ENCODE measurements at places on chromosomes 5 and 9.

DNA sequence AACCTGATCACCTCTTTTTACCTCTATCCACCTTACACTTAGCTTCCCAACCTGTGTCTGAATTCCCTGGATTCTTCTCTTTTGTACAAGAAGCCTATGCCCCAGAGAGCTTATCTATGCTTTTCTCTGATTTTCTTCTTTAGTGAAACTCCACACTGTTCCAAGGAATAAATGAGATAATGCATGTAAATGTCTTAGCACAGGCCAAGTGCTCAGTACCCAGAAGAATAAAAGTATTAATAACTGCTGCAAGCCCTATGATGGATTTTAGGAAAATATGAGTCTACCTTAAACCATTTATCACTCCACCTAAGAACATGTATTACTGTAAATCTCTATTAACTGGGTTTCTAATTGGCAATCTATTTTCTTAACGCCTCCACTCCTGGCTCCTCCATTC lies 168.5 kb upstream of the TNC start:
- no peak for DNase-seq

GRCh38 chr9:88954066-88954465 lies 37.2 kb upstream of the S1PR3 start:
- peak; percentile 79 for DNase-seq

DNA sequence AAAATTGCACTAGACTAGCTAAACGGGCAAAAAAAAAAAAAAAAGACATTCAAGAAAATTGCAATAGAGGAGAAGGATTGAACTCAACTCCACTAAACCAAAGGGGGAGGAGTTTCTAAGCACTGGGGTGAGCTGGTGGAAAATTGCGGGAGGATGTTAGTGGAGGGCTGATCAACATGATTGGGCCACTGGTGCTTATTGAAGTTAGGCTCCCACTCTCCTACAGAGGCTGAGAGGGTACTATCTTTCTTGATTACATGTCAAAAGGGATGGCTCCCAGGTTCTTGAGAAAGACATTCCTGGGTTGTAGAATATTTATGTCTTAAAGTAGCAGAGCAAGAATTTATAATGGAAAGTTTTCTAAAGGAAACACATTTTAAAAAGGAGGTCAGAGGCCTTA lies 38.0 kb downstream of the CAMK4 start:
- DNase-seq: no peak

DNA sequence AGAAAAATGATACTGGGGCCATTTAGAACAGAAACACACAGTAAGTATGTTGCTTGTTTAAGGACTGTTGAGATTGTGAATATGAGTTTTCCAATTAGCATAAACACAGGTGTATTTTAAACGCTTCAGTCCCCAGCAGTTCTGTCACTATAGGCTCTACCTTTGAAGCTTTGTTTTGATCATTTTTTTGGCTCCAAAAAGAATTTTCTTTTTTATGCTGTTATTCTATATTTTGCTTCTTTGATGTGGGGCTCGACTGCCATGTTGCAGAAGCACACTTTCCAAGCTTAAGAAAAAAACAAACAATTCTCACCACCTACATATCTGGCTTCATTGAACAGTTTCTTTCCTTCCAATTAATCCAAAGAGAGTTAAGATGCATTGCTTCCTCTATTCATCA lies 131.0 kb upstream of the DMAC1 start:
- DNase-seq: no peak

- no peak for DNase-seq
These were observed 23.1 kb downstream of the ANP32B start for GRCh38 chr9:98006127-98006796.

GRCh38 chr5:117131048-117131679 lies 556.5 kb upstream of the SEMA6A start:
- no peak for DNase-seq

- DNase-seq: no peak
These were observed 4.1 kb upstream of the BBLN start for GRCh38 chr9:128155736-128156500.

DNA sequence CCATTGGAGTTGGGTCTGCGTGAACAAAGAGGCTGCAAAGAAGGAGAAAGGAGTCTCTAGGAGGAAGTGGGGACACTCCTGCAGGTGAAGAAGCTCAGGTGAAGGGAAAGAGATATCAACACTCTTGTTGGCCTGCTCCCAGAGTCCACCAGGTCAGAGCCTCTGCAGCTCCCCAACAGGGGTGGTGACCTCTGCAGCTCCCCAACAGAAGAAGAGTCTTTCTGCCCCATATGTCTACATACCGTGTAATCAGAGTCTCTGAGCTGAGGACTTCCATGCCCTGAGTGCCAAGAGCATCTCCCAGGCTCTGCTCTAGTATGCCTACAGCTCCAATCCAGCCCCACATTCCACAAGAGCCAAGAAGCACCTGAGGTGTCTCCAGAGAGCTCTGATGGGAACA lies 67.4 kb upstream of the TRPC7 start:
- no peak for DNase-seq

- no peak for DNase-seq
These were observed 45.7 kb upstream of the HAND1 start for GRCh38 chr5:154523709-154524108.

DNA sequence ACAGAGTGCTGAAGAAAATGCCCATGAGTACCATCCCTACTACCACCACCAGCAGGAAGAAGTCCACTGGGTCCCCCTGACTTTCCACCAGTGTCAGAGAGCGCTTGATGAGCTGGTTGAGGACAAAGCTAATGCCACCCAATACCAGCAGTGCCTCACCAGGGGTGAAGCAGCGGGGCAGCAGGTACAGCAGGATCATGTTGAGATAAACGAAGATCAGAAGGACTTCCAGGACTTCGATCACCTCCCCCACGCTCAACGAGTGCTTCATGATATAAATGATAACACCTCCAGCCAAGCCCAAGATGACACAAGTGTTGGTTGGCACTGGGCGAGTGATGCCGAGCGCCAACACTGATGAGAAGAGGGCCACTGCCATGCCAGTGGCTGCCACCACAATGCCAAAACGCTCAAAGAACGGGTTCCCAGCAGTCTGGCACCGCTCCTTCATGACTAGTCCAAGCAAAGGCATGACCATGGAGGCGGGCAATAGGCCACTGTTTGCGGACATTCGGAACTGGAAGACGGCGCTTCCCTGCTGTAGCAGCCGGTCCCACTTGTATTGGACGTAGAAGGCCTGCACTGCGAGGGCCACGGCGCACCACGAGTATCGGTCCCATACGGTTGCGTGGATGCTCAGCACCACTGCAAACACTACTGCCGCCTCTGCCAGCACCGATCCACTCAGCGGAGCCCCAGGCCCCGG lies 679 bp downstream of the DOLK start:
- DNase-seq: no peak

GRCh38 chr5:59832577-59833301 lies 60.8 kb downstream of the PDE4D start:
- DNase-seq: no peak

DNA sequence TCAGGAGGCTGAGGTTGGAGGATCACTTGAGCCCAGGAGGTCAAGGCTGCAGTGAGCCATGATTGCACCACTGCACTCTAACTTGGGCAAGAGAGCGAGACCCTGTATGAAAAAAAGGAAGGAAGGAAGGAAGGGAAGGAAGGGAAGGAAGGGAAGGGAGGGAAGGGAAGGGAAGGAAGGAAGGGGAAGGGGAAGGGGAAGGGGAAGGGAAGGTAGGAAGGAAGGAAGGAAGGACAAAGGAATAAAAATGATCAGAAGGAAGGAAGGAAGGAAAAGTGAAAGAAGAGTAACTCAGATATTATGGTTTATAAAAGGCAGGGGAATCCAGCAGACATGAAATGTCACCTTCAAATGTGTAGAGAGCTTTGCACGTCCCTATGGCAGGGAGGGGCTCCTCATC lies 64.4 kb downstream of the USP20 start:
- no peak for DNase-seq

DNA sequence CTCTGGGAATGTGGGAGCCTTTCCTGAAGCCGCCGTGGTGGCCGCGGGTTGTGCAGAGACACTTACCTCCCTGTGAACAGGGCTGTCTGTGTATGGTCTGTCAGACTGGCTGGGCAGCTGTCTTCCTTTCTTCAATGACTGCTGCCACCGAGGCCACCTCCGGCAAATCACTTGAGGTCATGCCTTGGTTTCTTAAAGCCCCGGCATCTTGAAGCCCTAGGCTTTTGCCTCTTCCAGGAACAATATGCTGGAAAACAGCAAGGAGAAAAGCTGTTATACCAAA lies 79.5 kb upstream of the ZSWIM6 start:
- DNase-seq: no peak

DNA sequence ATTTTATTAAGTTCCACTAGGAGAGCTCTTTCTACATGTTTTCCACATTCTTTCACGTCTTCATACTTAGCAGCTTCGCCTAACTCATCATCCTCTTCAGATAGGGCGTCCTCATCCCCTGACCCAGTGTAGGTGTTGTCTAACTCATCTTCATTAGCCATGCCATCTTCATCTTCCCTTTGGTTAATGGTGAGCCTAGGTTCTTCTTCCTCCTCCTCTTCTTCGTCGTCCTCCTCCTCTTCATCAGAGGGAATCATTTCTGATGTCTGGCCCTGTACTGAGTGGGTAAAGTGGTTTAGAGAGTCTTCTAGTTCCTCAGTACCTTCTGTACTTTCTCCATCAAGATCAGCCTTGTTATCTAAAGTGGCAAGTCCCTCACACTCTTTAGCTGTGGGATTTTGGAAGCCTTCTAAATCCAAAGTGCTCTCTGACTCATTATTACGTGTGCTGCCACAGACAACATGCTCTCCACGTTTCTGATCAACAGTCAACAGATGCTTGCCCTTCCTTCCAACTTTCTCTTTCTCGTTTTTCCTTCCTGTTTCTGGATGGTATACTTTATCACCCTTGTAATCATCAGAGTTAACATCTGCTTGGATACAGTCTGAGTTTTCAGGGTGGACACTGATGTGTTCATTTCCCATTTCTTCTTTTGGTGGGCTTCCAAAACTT lies 31.1 kb downstream of the TUT7 start:
- DNase-seq: no peak

DNA sequence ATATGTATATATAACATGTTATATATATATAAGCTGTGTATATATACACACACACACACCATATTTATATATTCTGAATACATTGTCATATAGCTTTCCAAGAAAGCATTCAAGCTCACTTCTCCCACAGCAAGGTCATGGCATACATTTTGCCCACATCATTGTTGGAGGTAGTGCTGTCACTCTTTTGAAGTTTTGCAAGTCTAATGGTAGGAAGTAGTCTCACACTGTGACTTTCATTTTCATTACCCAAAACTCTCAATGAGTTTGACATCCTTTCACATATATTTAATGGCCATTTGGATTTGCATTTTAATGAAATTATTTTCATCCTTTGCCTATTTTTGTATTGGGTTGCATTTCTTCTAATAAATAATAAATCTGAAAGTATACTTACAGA lies 59.8 kb upstream of the COX7C start:
- no peak for DNase-seq

DNA sequence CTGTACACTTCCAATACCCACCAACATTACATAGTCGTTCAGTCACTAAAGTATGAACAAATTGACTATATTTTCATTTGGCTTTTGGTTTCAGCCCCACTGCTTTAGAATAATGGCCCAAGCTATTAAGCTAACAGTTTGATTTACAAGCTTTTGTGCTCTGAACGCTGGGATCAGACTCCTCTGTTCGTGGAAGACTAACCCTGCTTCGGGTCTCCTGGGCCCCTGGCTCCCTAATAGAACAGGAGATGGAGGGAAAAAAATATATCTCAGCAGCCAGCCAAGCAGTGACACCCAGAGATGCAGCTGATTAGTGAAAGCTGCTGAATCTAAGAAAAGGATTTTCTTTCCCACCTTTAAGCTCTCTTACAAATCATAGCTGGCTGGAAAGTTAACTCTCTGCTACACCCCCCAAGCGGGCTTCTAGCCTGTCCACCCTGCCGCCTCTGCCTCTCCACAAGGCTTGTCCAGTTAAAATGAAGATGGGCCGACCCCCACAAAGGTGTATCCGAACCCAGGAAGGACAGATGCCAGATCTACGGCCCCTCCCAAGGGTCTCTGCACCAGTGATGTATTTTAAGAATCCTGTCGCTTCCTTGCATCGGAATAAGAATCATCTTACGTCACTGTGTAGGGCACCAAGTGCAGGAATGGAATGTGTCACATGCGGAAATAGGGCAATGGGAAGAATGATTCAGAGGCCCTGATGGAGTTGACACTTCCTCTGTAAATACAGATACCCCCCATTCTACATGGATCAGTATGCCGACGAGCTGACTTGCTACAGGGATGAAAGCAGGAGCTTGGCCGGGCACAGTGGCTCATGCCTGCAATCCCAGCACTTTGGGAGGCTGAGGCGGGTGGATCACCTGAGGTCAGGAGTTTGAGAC lies 33.4 kb upstream of the BARHL1 start:
- DNase-seq: no peak

DNA sequence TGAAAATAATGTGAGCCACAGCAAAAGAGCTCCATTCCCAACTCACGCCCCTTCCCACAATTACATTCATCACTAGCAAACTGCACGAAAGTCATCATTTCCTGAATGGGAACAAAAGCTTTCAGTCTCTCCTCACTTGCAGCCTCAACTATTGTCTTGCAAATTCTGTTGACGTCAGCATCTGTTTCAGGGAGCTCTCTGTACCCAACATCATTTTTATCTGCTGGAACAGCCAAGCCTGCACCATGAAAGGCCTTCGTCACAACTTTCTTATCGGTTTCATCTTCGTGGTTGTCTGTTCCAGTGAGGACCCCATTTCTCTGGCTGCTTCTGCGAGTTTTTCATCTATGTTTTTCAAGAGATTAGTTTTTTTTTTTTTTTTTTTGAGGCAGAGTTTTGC lies 14.3 kb upstream of the RNF130 start:
- DNase-seq: no peak

GRCh38 chr5:75441560-75441959 lies 69.9 kb downstream of the CERT1 start:
- DNase-seq: no peak

DNA sequence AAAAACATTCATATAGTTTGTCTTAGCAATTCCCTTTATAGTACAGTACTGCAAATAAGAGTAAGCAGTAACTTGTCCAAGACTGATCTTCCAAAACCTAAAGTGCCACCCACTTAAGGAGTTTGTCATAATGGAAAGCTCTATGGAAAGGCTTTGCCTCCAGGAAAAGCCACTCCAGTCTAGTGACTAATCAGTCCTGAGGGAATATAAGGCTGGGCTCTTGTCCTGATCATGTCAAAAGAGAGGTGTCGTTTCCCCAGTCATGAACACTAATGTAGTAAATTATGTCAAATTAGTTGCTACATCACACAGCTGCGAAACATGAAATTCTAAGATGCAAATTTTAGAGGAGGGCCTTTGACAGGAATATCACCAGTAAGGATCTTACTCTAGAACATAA lies 271.6 kb downstream of the GABRB2 start:
- DNase-seq: no peak

Measured in astrocyte of the cerebellum (primary cell).